Memory B cell (primary cell): ENCODE measurements at places on chromosomes 1 and 21.

DNA sequence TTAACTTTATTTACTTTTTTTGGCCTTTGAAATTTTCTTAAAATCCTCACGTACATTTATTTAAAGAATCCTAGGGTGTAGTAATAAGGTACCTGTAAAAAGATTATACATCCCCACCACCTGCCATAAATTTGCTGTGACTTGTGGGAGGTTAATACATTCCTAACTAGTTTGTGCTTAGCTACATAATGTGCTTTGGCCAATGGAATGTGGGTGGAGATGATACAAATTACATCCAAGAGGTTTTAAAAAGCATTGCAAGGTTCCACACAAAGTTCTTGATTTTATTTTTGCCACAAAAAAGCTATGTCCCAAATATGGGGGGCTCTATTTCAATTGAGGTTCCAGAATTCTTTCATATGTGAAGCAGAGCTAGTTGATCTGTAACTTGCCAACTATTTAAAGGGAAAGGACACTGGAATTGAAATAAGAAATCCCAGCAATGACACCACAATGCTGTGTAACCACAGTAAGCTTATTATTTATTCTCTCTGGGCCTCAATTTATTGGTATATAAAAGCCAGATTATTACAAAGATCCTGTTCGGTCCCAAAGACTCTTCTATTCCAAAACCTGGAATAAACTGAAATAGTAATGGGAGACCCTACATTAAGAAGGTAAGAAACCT is 15.7 kb downstream of the ASPM start:
- no peak for DNase-seq

- no peak for DNase-seq
Observed at GRCh38 chr1:33317354-33317753, 3.5 kb downstream of the A3GALT2 start.

DNA sequence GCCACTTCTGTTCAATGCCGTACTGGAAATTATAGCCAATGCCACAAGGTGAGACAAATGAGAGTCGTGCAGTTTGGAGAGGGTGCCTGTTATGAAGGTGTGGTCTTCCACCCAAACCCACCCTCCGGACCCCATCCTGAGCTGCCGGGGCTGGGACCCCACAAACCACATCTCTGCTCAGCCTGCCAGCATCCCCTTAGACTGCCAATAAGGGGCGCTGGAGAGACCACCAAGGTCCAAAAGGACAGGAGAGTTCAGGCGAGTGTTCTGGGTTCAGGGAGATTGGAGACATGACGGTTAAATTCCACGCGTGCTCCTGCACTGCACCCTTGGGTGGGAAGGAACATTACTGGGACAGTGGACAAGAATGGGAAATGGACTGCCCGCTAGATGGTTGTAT is 48.7 kb upstream of the COL18A1 start:
- no peak for DNase-seq

GRCh38 chr1:224559981-224560728 is 56.0 kb upstream of the CNIH3 start:
- no peak for DNase-seq

DNA sequence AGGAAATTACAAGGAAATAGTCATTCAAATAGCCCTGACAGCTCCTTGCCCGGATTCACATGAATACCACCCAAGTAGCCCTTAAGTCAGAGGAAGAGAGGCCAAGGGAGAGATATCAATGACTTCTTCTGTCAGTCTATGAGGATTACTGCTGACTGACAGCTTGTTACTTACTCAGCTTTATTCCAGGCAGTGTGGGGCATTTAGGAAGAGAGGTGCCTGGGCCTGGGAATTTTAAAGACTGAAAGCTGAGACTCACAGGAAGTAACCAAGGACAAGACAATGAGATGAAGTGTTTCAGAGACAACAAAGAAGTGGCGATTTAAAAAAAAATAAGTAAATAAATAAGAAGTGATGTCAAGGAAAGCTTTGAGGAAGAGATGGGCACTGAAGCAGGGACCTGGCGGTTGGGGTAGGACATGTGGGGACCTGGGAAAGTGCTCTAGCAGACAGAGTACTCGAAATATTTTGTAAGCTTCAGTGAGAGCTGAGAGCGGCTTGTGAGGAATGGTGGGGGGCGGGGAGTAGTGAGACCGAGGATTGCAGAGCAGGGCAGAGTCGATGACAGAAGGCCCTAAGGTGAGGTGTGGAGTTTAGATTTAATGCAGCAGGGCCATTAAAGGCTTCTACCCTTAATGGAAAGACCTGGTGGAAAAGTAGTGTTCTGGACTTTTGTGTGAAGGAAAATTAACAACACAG is 58.9 kb downstream of the ST3GAL3 start:
- DNase-seq, result no peak

DNA sequence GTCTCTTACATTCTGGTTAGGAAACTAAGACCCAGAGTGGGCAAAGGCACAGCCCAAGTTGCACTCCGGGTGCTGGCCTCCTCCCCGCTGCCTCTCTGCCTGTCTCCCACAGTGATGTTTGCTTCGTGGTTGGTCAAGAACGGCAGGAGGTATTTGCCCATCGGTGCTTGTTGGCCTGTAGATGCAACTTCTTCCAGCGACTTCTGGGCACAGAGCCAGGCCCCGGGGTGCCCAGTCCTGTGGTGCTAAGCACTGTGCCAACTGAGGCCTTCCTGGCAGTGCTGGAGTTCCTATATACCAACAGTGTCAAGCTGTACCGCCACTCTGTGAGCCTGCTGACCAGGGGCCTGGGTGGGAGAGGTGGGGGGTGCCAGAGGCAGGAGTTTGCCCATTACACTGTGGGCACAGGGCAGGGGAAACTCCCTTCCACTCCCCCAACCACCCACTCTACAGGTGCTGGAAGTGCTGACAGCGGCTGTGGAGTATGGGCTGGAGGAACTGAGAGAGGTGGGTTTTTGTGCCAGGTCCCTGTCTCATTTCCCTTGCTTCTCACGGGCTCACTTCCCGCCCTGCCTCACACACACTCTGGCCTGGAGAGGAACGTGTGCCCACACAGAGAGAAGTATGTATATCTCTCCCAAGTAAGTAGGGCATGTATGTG is 1.9 kb downstream of the BTBD19 start:
- no peak for DNase-seq

DNA sequence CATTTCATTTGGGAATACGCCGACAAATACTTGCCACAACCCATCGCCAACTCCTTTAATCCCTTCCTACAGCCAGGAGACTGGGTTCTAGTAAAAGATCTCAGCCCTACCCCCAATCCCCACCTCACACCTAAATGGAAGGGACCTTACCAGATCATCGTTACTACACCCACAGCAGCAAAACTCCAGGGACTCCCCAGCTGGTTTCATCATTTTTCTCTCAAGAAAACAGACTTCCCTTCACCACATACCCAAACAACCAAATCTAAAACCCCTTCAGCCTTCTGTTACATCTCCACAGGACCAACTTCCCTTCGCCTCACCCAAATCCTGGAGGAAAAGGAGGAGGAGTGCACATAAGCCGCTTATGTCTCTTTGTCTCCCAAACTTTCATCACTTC is 23.7 kb upstream of the SLC2A5 start:
- no peak for DNase-seq

DNA sequence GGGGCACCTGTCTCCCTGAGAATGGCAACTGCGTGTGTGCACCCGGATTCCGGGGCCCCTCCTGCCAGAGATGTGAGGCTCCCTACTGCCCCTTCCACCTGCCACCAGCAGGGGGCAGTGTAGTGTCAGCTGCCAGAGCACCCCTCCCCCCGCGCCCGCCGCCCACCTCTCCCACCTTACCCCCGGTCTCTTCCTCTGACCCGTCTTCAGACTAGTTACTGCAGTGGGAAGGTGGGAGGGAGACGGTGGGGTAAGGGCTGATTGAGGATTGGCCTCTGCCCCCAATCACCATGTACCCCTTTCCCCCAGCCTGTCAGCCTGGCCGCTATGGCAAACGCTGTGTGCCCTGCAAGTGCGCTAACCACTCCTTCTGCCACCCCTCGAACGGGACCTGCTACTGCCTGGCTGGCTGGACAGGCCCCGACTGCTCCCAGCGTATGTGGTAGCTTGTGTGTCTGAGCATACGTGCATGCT is 10.1 kb upstream of the LRRC71 start:
- peak; percentile 30 for DNase-seq
